Right cardiac atrium (tissue), 5 donors: ENCODE measurements at places on chromosomes 11 and 22. TPM values are rescaled to one million over a fixed set of nuclear protein-coding genes. Genes with fewer than 3 reads are reported as not detected.

Gene CARD18
- total RNA-seq: not detected

Gene ANO3
- 0.06 TPM for total RNA-seq

Gene MMP3
- not detected for total RNA-seq

Gene MFRP
- not detected for total RNA-seq

DNA sequence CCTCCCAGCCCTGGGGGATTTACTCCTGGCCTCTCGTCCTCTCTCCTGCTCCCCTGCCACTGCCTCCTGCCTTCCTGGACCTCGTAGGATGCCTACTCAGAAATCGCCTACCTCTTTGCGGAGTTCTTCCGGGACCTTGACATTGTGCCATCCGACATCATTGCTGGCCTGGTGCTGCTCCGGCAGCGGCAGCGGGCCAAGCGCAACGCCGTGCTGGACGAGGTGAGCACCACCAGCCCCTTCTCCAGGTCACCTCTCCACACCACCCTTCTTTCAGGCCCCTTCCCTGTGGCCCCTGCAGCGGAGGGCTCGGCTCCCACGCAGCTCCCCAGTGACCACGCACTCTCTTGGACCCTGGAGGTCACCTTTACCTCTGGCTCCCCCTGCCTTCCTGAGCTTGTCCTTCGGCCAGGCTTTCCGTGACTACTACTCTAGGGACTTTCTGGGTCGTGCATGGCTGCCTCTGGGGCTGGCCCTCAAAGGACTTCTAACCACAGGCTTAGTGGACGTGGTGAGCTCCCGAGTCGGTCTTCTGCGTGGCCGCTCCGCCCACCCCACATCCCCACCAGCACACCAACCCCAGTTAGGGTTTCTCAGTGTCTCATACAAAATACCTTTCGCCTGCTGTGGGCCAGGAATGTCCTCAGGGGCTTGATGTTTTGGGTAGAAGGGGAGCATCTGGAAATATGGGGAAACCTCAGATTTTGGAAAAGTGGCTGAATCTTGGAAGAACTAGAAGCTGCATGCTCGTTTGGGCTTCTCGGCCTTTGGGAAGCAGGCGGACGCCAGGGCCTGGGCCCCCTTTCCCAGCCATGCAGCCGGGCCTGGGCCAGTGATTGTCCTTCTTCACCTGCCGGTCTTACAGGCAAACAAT is 24.1 kb upstream of the MYRF start:
- no peak for DNase-seq

DNA sequence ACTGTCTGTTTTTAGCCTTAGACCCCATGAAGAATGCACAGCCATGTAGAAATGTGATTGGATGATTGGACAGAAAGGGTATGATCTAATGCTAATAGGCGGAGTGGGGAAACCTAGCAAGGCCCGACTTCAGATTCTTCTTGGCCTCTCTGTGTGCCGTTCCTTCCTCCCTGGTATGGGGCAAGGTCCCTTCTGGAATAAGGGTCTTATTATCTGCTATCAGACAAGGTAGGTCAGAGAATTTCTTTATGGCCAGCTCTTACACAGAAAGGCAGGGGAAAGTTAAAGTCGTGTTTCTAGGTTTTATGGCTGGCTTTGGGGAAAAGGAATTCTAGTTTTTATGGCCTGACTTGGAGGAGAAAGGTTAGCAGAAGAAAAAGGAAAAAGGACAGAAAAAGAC is 30.6 kb downstream of the DBX1 start:
- no peak for DNase-seq

GRCh38 chr22:25221790-25222189 is 2.4 kb downstream of the CRYBB2 start:
- no peak for DNase-seq

DNA sequence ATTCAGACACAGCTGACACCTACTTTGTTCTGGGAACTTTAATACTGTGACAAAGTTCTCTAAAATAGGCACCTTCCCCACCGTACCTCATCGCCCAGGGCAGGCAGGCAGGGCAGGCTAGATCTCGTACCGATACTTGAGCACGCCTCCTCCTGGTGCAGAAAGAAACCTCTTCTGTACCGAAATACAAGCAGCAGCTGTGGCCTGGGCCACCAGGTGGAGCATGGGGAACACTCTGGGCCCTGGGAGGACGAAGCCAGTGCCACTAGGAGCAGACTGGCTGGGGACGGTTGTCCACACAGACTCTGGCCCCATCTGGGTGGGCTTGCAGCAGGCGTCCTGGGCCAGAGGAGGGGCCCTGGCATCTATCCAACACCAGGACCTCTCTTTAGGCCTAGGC is 12.8 kb downstream of the PMM1 start:
- peak; percentile 85 for DNase-seq

DNA sequence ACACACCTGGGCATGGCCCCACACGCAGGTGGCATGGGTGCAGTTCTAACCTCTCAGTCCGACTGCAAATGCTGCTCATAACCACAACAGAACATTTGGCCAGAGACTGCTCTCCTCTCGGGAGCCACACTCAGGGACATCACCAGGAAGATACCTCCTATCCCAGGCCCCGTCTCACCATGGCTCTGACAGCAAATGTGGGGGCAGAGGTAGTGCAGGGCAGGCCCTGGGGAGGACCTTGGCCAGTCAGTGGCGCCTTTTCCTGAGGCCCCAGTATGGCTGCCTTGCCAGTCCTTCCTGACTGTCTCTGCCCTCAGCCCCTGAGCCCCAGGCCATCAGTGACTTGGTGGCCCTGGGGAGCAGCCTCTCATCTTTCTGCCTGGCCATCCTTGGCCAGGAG is 2.8 kb downstream of the KRTAP5-6 start:
- no peak for DNase-seq

- DNase-seq: no peak
Observed at GRCh38 chr11:17449158-17449557, 27.5 kb downstream of the ABCC8 start.

DNA sequence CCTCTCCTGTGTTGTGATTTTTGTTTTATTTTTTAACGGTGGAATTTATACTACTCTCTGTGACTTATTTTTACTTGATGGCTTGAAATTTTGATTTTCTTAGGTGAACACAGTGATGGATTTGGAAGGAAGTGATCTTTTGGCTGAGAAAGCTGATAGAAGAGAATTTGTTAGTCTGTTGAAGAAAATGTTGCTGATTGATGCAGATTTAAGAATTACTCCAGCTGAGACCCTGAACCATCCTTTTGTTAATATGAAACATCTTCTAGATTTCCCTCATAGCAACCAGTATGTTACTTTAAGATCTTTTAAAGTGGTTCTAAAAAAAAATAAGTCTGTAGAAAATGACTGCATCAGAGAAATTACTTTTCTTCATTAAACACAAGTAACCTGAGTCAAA is 82.1 kb downstream of the HIPK3 start:
- DNase-seq: no peak
